ENCODE measurements at places on chromosomes 3 and 15. TPM values are rescaled to one million over a fixed set of nuclear protein-coding genes. Genes with fewer than 3 reads are reported as not detected.
A peak's percentile ranks its signal among the peaks of the same experiment; 100 is the strongest.

- no peak for DNase-seq
Measured at GRCh38 chr3:129732200-129732876, 125.9 kb upstream of the PLXND1 start.

DNA sequence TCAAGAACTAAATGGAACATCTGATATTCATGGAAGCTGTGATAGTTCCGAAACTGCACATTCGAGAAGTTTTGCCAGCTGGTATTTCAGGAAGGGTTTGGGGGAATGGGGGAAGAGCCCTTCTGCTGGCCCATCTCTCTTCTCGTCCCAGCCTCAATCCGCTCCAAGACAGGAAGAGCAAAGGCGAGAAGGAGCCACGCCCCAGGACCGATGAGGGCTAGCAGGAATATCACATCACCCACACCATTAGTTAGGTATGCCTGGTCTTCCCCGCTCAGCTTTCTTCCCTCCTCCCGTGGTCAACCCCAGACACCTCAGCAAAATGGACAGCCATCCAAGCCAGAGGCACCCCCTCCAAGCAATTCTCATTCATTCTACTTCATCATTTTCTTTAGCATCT is 14.9 kb upstream of the PCSK6 start:
- no peak for DNase-seq

DNA sequence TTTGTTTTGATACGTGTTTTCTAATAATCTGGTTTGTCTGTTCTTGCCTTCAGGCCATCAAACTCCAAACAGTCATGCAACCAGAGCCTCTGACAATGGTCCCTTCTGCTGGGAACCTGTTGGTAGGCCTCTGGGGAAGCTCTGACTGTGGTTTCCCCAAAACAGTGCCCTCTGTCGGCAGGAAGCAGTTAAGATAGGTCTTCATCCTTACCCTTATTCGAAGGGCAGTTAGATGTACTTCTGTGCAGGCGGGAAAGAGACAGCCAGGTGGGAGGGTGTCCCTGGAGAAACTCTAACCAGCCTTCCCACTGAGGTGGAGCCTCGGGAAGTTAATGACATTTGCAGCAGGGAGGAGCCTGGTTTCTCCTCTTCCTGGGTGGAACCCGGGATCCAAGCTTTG is 81.6 kb upstream of the CHMP2B start:
- no peak for DNase-seq

GRCh38 chr15:75666823-75667501 is 19.2 kb downstream of the SNX33 start:
- peak; percentile 80 for DNase-seq

DNA sequence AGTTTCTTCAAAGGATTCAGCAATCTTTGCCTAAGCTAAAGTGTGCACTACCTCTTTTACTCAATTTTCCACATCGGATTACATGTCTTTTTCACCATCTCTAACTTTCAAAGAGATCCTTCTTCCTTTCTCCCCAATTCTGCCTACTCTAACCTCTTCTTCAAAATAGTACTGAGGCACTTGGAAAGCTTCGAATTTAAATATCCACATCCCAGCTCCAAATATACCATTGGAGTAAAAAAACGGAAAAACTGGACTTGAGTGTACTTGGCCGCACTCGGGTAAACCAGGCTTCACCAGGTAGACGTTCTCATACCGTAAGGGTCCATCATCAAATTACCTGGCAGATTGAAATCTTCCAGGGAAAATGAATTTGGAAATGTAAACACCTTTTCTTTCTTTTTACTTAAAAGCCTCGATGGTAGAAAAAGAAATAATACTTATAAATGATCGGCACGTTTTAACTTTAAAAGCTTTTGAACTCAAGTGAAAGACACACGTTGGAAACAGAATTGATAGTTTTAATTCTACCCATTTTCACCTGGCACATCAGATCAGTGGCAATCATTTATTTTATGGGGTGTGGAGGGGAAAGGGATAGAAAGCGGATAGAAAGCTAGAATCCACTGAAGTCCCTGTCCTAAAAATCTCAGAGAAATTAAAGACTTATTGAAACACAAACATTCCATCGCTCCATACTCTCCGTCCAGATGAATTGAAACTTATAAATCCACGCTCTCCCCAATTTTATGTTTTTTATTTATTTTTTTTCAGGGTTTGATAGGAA is 8.2 kb upstream of the MEIS2 start:
- DNase-seq: no peak

DNA sequence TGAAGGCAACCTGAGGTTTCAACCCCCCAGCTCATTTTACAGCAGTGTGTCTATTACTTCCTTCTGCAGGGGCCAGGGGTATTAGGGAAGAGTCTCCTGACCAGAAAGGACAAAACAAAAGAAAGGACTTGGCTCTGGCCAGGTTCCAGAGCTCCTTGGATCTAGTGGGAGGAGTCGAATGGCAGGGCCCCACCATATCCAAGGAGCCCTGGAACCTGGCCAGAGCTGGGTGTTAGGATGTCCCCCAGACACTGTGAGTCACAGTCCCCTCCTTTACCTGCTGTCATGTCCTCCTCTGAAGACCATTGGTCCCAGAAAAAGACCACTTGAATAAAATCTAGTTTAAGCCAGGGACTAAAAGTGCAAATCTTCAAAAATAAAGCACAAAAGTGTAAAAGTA is 113.2 kb downstream of the EEFSEC start:
- no peak for DNase-seq

DNA sequence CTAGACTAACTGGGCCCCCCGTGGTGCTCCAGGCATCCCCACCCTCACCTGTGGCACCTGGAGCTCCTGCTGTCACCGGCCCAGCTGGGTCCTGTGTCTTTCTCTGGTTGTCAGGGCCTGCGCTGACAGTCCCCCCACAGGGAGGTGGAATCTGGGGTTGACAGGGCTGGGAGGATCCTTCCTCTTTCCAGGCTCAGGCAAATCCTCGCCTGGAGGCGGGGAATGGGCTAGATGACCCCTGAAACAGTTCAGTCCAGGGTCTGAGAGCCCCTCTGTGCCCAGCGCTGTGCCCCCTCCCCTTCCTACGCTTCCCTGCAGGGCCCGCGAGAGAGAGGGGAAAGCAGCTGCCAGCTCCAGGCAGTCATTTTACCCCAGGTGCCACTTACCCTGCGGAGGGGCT is 50.1 kb upstream of the MCF2L2 start:
- DNase-seq: no peak

GRCh38 chr3:132283440-132283839 is 33.8 kb upstream of the ACP3 start:
- DNase-seq: no peak

Gene SLC22A14
- not detected for total RNA-seq

Gene ZNF660
- total RNA-seq: 1.5 TPM

- no peak for DNase-seq
Measured at GRCh38 chr3:14640734-14641133, 10.8 kb upstream of the CCDC174 start.

Gene NPAP1
- not detected for total RNA-seq

- no peak for DNase-seq
Measured at GRCh38 chr3:29594261-29594660, 313.4 kb downstream of the RBMS3 start.

- DNase-seq: no peak
Measured at GRCh38 chr3:52710512-52710911, 4.6 kb downstream of the SPCS1 start.

- DNase-seq: no peak
Measured at GRCh38 chr3:81270603-81271379, 490.7 kb downstream of the GBE1 start.

DNA sequence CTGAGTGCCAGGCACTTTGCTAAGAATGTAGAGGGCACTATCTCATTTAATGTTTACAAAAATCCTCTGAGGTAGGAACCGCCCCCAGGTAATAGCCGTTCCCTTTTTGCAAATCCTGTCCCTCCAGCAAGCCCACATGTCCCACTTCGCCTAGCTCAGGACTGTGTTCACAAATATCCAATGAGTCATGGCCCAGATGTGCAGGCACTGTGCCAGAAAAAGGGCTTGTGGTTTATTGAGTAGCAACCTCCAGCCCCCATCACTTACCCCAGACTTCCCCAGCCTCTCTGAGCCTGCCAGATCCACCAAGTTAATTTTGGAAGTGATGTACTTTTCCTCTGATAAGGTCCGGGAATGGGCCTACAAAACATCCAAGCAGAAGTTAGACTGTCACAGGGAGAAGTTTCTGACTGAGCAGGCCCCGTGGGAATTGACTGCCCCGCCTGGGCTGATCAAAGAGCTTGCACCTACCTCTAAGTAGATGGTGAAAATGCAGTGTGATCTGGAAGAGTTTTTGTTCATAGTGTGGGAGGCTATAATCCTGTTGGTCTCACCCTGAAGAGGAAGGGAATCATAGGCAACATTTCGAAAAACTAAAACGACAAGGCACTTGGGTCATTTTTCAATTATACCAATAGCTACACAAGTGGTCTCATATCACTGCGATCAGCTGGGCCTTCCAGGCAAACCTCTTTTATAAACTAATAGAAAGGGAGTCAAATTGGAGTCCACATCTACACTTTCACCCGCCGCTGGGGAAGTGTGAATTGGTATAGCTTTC is 15.7 kb downstream of the KIF9 start:
- peak; percentile 45 for DNase-seq

Gene CRBN
- 50.7 TPM for total RNA-seq

DNA sequence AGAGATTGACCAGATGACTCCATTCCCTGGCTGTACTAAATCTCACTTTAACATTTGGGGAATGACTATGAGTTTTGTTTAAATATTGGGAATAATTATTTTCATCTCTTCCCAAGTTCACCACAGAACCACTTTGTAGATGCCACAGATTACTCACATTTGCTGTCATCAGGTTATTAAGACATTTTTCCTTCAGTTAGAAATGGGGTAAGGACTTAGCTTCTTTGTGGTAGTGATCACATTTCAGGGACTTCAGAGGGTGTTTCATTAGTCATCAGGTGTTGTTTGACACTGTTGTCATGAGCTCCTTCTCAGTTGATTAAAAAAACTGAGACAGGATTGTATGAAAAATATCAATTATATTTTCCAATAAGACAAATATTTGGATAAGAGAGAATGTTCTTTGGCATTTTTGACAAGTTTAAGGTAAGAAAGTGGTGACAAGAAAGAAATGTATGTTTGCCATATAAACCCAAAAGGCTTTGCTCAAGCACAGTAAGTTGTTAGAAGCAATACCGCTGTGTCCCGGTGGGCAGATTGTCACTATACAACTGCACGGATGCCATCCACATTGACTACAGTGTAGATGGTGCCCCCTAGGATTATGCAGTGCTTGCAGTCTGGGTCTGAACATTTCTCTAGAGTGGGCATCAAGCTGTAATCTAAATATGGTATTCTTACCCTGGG is 22.3 kb downstream of the FBXL2 start:
- no peak for DNase-seq

GRCh38 chr3:167941234-167941995 is 154.3 kb downstream of the GOLIM4 start:
- DNase-seq: no peak

Gene PLSCR2
- 0.70 TPM for total RNA-seq

GRCh38 chr3:107934808-107935207 is 156.0 kb downstream of the CD47 start:
- no peak for DNase-seq

DNA sequence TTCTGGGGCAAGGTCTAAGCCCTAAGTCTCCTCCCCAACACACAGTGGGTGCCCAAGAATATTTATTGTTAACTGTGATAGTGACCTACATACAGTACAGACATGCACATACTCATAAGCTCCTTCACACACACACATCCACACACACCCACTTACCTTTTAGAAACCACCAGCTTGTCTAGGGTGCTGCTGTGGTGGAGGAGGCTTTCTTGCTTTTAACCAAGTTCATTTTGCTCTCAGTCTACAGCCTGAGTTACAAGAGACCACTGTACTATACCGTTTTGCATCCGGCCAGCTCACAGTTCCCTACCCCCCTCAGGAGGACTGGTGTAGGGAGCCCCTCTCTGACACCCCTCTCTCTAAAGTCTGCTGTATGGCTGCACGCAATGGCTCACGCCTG is 16.7 kb downstream of the DAPK2 start:
- no peak for DNase-seq

DNA sequence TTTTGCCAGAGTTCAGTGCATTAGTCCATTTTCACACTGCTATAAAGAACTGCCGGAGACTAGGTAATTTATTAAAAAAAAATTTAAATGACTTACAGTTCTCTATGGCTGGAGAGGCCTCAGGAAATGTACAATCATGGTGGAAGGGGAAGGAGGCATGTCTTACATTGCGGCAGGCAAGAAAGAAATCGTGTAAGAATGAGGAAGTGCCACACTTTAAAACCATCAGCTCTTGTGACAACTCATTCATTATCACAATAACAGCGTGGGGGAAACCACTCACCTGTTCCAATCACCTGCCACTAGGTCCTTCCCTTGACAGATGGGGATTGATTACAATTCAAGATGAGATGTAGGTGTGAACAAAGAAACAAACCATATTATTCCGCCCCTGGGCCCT is 1361.4 kb downstream of the NSUN3 start:
- DNase-seq: no peak

- DNase-seq: peak; percentile 24
Measured at GRCh38 chr3:122890077-122890719, 95.3 kb downstream of the SLC49A4 start.

Gene KLHL6
- 1.9 TPM for total RNA-seq

DNA sequence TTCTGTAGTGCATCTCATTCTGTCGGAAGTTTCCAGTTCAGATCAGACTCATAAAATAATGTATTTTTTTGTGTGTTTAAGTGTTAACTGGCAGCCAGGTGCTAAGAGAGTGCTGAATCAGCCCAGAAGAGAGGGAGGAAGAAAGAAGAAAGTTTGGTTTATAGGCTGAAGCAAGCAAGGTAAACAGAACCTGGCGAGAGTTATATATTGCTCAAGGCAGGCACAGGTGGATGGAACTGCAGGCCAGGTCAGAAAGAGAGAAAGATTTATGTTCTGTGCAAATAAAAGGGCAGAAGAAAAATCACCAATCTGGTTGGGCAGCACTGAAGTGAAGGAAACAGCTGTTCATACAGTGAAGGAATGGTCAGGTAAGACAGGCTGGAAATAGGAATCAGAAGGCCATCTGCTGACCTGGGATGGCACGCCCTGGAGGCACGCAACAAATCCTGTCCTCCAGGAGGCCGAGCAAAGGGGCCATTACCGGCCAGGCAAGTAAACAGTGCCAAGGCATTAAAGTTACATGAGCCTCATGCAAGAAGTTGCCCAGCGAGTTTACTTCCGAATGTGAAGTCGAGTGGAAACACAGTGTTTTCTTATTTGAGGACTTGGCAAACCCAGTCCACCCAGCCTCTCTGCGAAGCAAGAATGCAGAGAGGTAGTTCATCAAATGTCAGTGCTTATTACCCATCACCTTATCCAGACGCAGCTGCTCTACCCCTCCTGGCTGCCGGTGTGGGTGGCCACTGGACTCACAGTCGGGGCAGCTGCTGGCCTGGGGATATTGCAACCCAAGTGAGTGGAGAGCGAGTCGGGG is 309.8 kb downstream of the VPS13C start:
- peak; percentile 53 for DNase-seq

- no peak for DNase-seq
Measured at GRCh38 chr15:31571676-31572075, 245.0 kb downstream of the KLF13 start.

DNA sequence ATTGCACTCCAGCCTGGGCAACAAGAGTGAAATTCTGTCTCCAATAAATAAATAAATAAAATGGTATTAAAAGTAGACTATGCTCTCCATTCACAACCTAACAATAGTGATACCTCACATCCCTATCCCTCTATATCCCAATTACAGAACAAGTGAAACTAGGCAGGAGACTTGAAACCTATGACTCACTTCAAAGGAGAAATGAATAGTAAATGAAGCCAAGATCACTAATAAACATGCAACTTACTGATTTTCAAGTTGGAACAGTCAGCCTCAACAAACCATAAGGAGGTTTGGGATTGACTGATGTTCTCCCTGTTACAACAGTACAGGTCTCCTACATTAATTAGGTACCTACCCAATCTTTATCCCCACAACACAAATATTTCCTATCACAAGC is 103.4 kb downstream of the GSK3B start:
- DNase-seq: no peak

Gene PIK3CB
- total RNA-seq: 55.9 TPM

Gene SLITRK3
- 0.21 TPM for total RNA-seq

Measured in left colon (tissue), 2 donors.